Hypothalamus (tissue), 51 donors: ENCODE measurements at places on chromosomes 7 and 10.

DNA sequence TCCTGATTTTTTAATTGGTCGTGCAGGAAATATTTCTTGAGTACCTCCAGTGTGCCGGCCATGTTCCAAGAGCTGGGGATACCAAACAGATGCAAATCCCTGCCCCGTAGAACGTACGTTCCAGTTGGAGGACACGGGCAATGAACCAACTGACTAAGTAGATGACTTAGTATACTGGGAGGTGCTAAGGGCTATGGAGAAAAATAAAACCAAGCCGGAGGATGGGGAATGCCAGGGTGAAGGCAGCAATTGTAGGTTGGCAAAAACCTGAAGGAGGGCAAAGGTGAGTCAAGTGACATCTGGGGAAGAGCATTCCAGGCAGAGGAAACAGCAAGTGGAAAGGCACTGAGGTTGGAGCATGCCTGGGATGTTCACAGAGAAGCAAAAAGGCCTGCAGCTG is 6.8 kb upstream of the VSIR start:
- DNase-seq: no peak

DNA sequence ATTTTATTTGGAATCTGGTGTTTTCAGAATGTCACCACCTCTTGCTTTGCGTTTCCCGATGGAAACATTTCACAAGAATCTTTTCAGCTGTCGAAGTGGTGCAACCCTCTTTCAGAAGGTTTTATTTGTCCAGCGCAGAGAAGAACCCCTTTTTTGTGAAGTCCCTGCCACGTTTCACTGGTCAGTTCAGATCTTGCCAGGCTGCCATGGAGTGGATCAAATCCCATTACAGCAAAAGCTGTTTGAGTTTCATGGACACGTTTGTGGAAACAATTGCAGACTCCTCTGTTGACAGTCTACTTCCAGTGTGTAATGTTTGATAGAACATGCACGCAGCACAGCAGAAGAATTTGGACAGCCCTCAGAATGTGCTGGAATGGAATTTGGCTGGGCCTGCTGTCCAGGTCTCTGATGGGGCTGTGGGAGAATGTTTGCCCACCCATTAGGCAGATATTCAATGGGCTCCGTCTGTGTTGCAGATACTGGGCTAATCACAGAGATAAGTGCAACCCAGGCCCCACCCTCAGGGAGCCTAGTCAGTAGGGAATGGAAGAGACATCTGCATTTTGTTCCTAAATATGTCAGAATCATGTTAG is 143.2 kb downstream of the GRK5 start:
- no peak for DNase-seq

GRCh38 chr7:148266795-148267194 is 323.8 kb upstream of the C7orf33 start:
- DNase-seq: no peak

- DNase-seq: no peak
These were observed 155.7 kb upstream of the TMEM229A start for GRCh38 chr7:124188576-124188975.

DNA sequence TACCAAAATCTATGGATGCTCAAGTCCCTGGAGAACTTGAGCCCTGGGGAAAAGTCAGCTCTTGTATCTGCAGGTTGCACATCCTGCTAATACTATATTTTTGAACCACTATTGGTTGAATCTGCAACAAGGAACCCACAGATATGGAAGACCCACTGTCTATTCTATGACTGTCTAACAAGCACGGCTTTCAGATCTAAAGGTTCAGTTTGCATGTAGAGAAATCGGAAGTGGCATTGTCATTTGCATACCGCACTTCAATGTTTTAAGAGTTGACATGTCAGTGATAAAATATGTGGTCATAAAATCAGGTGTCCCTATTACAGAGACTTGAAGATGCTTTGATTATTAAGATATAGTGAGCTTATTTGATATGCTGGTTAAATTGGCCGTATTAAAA is 95.6 kb downstream of the MALRD1 start:
- no peak for DNase-seq

- DNase-seq: no peak
These were observed 29.1 kb downstream of the RSU1 start for GRCh38 chr10:16788125-16788524.

DNA sequence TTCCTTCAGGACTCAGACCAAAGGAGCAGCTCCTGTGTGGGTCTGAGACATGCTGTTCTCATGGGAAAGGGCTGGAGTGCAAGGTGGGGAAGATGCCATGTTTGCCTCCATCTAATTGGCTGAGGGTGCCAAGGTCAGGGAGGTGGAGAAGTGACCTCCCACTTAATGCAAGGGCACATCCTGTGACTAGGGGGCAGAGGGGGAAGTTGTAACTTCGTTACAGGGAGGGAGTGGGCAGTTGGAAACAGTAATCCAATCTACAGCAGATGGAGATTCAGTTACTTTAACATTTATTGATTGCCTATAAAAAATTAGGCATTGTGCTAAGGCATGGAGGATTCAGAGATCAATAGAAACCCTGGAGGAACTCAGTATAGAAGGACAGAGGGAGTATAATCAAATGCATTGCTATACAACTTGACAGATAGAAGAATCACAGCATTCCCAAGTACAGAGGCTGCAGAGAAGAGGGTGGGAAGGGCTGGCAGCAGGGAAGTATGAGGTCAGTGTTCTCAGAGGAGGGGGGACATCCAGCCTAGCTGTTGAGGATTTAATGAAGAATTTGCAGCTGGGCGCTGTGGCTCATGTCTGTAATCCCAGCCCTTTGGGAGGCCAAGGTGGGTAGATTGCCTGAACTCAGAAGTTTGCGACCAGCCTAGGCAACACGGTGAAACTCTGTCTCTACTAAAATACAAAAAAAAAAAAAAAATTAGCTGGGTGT is 75.9 kb downstream of the CCNY start:
- no peak for DNase-seq

DNA sequence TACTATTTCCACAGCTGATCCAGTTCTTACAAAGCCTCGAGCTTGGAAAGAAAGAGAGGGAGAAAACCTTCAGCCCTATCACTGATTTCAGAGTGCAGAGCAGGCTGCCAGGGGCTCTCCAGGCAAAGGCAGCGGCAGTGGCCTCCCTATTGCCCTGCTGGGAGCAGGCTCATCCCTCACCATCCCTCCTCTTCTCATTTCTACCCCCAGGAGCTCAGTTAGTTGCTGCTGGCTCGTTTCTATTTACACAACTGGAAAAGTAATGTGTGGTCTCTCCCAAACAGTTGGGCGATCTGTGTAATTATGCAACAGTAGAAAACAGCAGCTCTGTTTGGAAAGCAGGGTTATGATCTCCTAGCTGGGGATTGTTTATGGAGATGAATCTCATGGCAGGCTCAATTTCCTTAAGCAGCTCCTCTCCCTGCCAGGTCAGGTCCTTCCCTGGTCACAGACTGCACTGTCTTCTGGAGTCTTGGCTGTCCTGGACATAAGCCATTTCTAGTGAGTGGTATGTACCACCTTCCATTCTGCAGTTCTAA is 28.7 kb upstream of the TNS3 start:
- no peak for DNase-seq

DNA sequence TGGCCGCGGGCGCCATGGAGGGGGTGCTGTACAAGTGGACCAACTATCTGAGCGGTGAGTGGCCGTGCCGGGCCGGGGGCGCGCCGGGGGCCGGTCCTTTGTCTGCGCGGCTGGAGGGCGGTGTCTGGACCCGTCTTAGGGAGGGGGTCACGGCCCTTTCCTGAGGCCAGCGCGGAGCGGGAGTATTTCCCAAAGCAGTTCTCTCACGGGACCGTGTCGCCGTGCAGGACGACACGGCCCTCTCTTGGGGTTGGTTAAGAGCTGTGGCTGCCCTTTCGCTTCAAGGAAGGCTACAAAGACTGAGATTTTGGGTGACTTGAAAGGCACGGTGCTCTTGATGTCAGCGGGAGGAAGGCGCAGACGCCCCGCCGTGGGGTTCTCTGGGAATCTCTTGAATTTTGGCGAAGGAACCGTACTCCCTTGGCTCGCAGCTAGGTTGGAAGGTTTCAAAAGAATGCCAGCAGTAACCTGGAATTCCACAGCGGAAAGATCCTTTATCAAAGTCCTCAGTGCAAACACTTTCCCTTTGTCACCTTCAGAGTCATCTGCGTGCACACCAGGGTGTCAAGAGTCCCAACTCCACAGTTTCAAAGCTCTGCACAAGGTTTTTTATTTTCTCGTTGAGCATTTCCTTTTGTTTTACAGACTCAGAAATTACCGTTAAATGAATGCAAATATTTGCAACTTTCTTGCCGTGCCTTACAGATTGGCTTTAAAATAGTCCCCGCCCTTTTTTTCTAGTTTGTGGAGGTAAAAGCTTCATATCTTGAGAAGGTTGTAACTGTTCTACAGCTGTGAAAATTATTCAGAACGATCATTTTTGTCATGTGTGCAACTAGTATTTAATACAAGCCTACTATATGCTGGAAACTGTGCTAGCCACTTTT is 780 bp downstream of the PLEKHA8 start:
- DNase-seq: peak; percentile 18

GRCh38 chr10:35600193-35600592 is 4.9 kb upstream of the GJD4 start:
- DNase-seq: no peak
